ENCODE measurements at places on chromosomes 16 and 17.

DNA sequence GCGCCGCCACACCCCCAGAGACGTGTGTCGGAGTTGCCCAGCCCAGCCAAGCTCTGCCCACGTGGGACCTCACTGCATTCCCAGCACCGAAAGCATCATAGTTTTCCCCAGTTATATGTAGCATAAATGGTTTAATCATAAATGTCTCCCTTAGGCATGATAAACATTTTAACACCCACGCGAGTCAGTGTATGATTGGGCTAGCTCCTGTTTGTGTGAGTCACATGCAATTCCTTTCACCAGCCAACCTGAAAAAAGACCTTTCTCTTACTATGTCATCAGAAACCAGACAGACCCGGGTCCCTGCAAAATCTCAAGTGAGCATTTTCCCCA, 9.2 kb downstream of the TAF1C start:
- DNase-seq, result peak; percentile 34

- peak; percentile 55 for DNase-seq
Observed at GRCh38 chr17:16363749-16364536, 10.7 kb upstream of the CENPV start.

DNA sequence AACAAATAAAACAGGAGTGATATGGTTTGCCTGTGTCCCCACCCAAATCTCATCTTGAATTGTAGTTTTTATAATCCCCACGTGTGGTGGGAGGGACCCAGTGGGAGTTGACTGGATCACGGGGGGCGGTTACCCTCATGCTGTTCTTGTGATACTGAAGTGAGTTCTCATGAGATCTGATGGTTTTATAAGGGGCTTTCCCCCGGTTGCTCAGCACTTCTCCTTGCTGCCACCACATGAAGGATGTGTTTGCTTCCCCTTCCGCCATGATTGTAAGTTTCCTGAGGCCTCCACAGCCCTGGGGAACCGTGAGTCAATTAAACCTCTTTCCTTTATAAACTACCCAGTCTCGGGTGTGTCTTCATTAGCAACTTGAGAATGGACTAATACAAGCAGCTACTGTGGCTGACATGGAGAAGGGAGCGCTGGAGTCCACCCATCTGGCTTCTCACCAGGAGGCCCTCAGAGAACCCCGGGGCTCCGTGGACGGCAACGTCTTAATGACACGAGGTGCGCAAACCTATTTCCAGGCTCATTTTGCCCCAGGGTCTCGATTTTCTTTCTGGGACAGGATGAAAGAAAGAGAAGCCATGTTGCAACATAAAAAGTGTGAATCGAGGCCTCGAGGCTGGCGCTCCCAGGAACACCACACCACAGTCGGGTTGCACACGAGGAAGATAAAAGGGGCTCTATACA, 129.5 kb downstream of the DYNLRB2 start:
- no peak for DNase-seq

DNA sequence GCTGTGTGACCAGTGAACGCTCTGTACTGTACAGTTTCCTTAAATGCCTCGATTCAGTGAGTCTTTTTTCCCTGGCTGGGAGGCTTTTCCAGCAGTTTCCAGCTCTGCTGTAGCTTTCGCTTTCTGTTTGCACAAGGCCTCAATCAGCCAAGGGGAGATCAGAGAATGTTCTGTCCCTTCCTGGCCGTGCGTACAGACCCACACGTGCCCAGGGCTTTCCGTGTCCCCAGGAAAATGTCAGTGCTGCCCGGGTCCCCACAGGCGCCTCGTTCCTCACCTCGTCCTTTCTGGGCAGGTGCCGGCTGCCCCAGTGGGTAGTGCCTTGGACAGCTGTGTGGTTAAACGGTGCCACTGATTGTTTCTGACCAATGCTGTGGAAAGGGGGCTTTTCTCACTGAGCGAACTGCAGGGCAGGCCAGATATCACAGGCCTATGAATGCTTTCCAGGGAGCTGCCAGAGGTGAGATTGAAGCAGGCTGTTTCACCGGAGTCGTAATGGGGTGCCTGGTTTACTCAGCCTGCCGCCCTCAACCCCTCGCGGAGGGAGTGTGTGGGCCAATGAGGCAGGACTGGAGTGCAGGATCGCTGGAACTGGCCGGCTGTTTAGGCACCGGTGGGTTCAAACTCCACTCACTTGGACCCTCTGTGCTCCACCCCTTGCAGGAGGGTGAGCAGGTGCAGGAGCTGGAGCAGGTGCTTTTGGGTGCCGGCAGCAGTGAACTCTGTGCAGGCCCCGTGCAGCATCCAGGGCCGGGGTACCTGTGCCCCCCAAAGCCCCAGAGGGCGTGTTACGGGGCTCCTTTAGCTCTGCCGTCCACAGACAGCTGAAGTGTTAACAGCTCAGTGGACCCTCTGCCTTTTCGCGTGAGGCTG, 44.4 kb downstream of the ZNF778 start:
- no peak for DNase-seq

Measured in mammary epithelial cell (primary cell).